Left ventricle myocardium inferior (tissue), 1 donor: ENCODE measurements at places on chromosomes 7 and 10.

GRCh38 chr10:72665925-72666324, 26.0 kb upstream of the MCU start:
- DNase-seq: no peak

- DNase-seq: peak; percentile 61
Measured at GRCh38 chr10:27819781-27820531, 74.3 kb upstream of the MKX start.

GRCh38 chr10:129049501-129049900, 417.5 kb upstream of the MGMT start:
- DNase-seq: no peak

DNA sequence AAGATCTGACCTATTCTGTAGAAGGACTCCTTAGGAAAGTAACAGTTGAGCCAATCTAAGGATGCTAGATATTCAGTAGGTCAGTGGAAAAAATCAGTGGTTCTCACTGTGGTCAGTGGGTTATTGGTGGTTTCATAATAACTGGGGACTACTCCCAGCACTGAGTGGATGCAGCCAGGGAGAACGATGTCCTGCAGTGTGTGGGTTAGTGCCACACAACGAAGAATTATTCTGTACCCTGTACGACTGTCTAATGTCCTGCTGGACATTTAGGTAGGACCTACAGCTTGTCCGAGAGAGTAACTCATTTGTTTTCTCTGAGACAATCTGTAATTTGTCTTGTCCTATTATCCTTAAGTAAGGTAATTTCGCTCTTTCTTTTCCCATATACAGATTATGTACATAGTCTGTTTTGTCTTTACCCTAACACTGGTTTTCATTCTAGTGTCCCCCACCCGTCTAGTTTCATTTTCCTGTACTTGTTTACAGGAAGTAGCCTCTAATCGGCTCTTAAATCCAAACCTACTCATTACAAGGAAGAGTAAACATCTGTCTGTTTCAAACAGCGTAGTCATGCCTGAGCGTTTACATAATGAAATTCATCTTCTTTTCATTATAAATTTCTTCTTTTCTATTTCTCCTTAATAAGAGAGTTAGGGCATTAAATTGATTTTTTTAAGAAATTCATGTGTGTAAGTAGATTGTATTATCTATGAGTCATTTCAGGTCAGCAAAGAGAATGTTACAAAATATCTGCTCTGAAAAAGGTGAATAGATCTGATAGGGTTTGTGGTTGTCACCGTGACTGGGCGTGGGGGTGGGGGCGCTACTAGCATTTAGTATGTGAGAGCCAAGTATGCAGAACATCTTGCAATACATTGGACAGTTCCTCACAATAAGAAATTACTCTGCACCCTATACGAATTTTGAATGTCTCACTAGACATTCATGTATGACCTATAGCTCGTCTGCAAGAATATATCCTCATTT, 8.3 kb upstream of the ZC3HAV1L start:
- DNase-seq: no peak

DNA sequence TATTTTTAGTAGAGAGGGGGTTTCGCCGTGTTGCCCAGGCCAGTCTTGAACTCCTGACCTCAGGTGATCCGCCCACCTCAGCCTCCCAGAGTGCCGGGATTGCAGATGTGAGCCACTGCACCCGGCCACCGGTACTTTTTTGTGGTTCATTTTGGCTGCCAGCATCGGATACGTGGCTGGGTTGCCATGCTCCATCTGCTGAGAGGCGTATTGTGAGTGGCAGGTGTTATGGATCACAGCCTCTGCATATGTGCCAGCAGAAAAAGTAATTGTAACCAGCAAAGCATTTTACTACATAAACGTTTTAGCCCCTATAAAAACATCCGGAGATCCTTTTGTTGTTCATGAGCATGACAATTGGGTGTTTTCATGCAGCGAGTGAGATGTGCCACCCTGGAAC, 7.1 kb downstream of the FOXK1 start:
- no peak for DNase-seq

GRCh38 chr10:77637532-77638320, at the start of gene KCNMA1:
Gene KCNMA1 (minus strand): TSS chr10:77637808.
- no peak for DNase-seq

DNA sequence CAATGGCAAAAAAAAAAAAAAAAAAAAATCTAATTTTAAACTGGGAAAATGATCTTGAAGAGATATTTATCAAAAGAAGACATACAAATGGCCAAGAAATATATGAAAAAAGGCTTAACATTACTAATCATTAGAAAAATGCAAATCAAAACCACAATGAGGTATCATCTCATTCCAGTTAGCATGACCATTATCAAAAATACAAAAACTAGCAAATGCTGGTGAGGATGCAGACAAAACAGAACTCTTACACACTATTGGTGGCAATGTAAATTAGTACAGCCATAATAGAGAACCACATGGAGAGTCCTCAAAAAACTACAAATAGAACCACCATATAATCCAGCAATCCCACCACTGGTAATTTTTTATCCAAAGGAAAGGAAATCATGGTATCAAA, 489.6 kb downstream of the TNS3 start:
- no peak for DNase-seq

GRCh38 chr10:72174297-72174662, 41.5 kb upstream of the ANAPC16 start:
- no peak for DNase-seq

- no peak for DNase-seq
Measured at GRCh38 chr10:125289461-125289860, 129.1 kb upstream of the CTBP2 start.

DNA sequence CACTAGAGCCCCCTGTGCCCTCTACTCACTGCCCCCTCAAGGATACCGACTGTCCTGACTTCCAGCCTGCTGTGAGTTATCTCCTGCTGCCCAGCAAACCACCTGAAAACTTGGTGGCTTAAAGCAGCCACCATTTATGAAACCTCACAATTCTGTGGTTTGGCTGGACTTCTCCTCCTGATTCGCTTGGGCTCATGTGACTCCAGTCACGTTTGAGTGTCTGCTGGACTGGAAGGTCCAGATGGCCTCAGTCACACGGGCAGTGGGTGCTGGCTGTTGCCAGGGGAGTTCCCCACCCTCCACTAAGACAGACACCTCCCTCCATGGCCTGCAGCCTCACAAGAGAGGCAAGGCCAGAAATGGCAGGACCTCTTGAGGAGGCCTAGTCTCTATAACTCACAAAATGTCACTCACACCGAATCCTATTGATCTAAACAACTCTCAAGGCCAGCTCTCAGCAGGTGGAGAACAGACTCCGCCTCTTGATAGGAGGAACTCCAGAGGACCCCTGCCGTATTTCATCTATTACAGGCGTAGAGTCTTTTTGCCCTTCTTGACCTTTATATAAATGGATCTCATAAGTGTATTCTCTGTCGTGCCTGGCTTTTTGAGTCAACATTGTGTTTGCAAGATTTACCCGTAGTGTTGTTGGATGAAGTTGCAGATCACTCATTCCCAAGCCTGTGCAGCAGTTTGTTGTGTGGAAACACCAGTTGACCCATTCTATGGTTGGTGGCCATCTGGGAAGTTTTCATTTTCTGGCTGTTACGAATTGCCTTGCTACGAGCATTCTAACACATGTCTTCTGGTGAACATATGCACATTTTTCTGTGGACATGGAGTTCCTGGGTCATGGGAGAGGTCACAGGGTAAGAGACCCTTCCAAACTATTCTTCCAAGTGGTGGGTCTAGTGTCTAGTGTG, 48.3 kb downstream of the ZMIZ1 start:
- peak; percentile 57 for DNase-seq

DNA sequence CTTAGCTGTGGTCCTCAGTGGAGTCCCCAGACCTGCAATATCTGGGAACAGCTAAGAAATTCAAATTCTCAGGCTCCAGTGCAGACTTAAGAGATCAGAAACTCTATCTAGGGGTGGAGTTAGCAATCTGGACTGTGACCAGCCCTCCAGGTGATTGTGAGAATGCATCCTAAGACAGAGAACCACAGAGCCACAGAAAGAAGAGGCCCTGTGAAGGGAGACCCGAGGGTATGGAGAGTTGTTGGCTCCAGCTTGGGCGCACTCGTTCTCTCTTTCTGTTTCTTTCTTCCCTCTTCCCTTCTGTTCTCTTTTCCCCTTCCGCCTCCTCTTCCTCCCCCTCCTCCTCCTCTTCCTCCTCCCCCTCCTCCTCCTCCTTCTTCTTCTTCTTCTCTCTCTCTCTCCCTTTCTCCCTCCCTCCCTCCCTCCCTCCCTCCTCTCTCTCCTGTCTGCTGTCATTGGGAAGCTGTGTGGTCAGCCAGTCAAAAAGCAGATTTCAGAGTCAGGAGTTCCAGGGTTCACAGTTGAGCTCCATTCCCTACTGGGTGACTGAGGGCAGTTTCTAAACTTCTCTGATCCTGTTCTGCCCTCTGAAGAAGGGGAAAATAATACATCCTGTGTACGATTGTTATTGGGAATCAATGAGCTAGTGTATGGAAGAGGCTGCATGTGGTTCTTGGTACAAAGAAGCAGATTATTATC, 62.1 kb upstream of the STEAP1B start:
- DNase-seq: no peak

GRCh38 chr7:47377741-47378140, 204.2 kb downstream of the TNS3 start:
- no peak for DNase-seq

GRCh38 chr7:1538544-1539180, 8.2 kb downstream of the MAFK start:
- DNase-seq: no peak

DNA sequence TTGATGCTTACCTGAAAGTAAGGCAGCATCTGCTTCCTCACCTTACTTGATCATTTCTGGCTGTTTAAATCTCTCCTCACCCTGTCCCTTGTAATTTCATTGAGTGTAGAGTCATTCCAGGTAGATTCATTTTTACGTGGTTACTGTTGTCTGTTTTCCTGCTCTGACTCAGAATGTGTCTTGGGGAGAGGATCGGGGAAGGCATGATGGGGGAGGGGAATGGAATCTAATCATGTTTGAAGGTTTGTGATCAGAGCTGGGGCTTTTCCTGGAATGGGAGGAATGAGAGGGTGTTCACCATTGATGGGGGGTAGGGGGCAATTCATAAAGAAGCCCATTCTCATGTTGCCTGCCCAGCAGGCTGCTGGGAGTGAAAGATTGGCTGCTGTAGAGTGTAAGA, 18.7 kb downstream of the SEC24C start:
- DNase-seq: no peak
